ENCODE measurements at places on chromosomes 2 and 18. TPM values are rescaled to one million over a fixed set of nuclear protein-coding genes. Genes with fewer than 3 reads are reported as not detected.

SOX11 gene
- polyA plus RNA-seq = 0.08 TPM

VIL1 gene
- polyA plus RNA-seq = 1.1 TPM

BOK gene
- 21.6 TPM for polyA plus RNA-seq

GRCh38 chr18:44729631-44730101, 49.0 kb downstream of the SETBP1 start:
- H3K4me3 ChIP-seq = no peak overlapping the region
- DNase-seq = no peak
- H3K27ac ChIP-seq = no peak overlapping the region
- no peaks in the 10 kb centered on the region for H3K36me3 ChIP-seq
- H3K27me3 ChIP-seq = no peaks in the 10 kb centered on the region
- peaks cover 83% of the 10 kb centered on the region for H3K4me1 ChIP-seq

- no peaks in the 10 kb centered on the region for H3K36me3 ChIP-seq
- no peaks in the 10 kb centered on the region for H3K4me1 ChIP-seq
- DNase-seq = no peak
- no peak overlapping the region for H3K4me3 ChIP-seq
Observed at GRCh38 chr2:152354909-152355308, 19.9 kb downstream of the FMNL2 start.
